ENCODE measurements at places on chromosomes 2 and 18.
A peak's percentile ranks its signal among the peaks of the same experiment; 100 is the strongest.

GRCh38 chr2:126827371-126827770, 71.3 kb upstream of the TEX51 start:
- no peak for DNase-seq

- DNase-seq = no peak
Observed at GRCh38 chr18:75063196-75063595, 145.7 kb downstream of the PTGR3 start.

DNA sequence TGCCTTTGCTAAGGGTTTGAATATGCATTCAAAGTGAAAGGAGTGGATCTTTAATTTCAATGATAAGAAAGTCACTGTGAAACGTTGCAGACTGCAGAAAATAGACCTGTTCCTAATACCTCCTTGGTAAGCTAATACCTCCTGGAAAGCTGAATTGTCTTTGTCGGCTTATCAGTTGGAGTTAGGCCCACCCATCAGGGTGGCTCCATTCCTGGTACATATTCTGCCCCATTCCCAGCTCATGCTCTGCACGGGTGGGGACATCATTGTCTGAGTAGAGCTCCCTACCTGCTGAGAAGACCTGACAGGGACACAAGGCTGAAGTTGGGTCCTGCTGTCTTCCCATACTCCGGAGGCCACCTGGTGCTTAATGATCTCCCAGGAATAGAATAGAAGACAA, 203.3 kb downstream of the EN1 start:
- DNase-seq = no peak

- no peak for DNase-seq
Observed at GRCh38 chr2:186607660-186608324, 17.9 kb downstream of the ITGAV start.

- no peak for DNase-seq
Observed at GRCh38 chr2:74281141-74281975, 61.9 kb downstream of the SLC4A5 start.

DNA sequence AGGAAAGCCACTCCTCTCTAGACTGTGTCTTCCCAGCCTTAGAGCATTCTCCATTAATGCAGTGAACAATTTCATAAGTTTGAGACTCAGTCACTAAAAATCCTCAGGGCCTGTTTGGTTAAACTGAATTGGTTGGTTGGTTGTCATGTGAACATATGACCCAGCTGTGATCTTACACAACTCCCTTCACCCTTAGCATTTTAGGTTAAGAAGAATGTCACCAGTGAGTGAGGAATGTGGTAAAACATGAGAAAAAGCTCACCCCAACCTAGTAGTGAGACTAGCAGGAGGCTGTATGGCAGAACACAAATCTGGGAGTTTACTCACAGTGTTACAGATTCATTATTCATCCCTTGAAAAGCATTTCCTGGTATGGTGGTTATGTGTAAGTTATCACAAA, 32.4 kb downstream of the LHCGR start:
- DNase-seq = no peak

GRCh38 chr2:152410165-152410597, 75.2 kb downstream of the FMNL2 start:
- no peak for DNase-seq

DNA sequence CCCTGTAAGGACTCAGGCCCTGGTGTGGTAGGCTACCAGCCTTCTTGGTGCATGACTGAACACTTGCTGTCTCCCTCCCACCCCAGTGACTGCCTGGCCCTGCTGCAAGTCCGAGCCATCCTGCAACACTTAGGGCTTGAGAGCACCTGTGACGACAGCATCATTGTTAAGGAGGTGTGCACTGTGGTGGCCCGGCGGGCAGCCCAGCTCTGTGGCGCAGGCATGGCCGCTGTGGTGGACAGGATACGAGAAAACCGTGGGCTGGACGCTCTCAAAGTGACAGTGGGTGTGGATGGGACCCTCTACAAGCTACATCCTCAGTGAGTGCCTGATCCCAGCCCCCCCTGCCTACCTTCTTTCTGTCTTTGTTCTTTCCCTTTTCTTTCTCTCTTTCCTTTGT, 55.2 kb downstream of the HK2 start:
- DNase-seq = no peak

- no peak for DNase-seq
Observed at GRCh38 chr18:66754335-66754734, 150.4 kb upstream of the CDH19 start.

GRCh38 chr2:43221763-43222474, 4.5 kb downstream of the ZFP36L2 start:
- DNase-seq = peak; percentile 50

- DNase-seq = peak; percentile 72
Observed at GRCh38 chr2:1750933-1751766, 6.8 kb upstream of the PXDN start.

GRCh38 chr2:26442707-26443106, 35.2 kb downstream of the OTOF start:
- no peak for DNase-seq

DNA sequence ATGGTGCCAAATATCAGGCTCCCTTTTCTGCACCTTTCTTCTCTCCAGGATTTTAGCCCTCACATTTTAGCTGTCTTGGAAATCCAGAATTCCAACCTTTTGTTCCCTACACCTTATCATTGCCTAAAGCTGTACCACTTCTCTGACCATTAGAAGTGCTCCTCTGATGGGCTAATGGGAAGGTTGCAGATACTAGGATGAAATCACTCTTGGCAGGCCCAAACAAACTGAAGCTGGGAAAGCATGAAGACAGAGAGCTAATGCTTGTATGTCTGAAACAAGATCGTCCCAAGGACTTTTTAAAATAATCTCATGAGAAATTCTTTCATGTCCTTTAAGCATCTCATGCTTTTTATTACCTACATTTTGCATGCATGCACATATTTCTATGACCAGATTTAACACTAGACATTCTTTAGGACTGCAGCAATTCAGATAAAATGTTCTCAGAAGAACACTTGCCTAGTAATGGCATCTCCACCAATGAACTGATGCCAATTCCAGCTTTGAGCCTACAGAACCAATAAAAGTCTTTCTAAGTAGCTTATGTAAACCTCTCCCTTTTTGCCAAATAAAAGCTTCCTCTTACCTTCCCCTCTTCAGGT, 98.4 kb upstream of the OSR1 start:
- DNase-seq = no peak

GRCh38 chr2:99899882-99900281, 242.5 kb downstream of the AFF3 start:
- DNase-seq = no peak

DNA sequence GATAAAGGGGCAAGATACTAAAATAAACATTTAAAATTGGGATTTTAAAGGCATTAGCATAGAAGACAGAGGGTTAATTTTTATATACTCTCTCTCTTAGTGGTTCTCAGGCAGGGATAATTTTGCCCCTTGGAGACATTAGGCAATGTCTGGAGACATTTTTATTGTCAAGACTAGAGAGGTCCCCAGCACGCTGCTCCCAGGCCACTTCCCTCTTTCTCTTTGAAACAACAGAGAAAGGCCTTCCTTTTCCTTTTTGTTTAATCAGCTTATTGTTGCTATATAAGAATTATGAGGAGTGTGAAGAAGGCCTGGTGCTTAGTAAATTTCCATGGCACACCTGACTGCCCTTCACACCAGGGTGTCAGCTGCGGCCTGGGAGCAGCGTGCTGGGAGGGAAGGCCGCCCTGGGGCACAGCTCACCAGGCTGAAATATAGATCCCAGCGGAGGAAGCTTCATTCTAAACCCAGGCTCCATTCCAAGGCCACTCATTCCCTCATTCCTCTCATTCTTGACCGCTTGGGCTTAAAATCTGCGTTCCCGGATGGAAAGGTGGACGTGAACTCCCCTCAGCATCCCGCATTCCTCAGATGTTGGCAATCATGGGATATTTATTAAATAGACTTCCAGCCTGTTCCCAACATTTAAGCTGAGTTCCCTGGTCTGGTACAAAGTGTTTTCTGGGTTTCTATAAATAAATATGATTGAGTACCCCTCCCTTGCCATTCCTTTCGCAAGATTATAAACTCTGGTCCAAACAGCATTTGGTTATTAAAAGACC, 22.5 kb downstream of the SLC14A2 start:
- no peak for DNase-seq

DNA sequence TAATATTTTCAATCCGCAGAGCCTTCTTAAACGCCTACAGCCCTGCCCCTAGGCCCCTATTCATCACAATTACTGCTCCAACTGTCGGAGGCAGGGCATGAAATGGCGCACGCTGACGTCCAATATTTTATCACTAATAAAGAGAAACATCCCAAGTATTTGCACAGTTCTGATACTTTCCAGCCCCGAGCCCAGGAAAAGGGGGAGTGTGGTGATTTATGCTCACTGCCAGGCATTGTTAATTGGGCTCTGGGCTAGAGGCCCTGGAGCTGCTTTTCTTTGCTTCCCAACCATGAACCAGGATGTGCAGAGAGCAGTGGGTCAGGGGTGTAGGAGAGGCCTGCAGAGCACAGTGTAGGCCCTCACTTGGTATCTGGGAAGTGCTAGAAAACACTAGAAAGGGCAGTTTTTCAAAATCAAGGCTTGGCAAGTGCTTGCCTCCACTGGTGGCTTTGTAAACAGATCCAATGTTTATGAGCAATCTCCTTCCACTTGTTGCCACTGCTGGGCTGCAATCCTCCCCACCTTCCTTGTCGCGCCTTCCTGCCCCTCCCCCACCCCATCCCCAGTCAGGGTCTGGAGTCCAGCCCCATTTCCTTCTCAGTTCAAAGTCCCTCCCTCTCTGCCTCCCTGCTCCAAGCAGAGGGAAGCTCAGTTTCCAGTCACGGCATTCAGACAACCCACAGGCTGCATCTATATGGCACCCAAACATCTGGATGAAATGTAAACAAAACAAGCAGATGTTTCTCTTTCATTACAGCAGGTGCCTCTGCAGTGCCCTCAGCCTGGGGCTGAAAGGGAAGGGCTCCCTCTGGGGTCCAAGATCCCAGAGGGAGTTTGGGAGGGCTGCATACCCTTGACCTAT, 83.9 kb upstream of the PKDCC start:
- DNase-seq = no peak

- no peak for DNase-seq
Observed at GRCh38 chr2:144471305-144472045, 48.4 kb downstream of the ZEB2 start.

- no peak for DNase-seq
Observed at GRCh38 chr2:39469807-39470206, 32.7 kb upstream of the MAP4K3 start.

DNA sequence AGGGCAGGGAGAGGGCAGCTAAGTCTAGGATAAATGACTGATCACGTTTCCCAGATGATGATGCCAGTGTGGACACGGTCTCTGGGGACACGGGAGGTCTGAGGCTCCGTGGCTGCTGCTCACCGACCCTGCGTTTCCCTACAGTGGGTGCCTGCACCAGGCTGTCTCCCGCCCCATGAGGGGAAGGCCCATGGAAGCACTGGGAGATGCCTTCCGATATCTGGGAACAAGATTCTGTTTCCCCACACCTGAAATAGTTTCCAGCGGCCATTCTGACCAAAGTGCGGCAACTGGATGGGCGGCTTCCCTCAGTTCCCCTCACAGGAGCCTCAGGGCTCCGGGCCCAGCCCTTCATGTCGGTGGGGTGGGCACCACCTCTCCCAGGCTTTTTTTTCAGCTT, 83.1 kb downstream of the EDAR start:
- no peak for DNase-seq

DNA sequence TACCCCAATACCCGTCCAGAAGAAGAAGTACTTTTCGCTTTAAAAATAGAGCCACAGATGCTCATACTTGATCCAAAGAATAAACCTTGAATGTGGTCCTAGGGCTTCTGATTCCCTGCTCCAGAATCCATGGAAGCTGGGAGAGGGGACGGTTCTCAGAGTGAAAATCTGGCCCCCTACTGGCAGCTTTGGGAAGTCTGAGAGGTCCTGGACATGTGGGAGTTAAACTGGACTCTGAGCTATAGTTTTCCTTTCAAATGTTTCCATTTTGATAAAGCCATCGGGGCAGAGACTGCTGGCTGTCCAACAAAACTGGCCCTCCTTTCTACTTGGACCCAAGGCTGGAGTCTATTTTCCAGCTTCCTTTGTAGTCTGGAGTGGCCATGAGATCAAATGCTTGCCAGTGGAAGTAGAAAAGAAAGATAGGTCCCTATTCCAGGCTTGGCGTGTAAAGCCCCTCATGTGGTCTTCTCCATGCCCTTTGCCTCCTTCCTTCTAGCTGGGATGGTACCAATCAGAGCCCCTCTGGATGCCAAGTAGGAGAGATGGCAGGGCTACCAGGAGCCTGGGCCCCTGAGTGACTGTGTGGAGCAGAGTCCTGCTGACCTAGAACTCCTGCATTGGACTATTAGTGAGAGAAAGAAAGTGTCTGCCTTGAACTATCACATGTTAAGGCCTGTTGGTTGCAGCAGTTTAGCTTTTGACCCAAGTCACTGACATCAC, 37.7 kb upstream of the TBC1D8 start:
- no peak for DNase-seq

- DNase-seq = no peak
Observed at GRCh38 chr18:55375930-55376329, 212.1 kb downstream of the TCF4 start.

DNA sequence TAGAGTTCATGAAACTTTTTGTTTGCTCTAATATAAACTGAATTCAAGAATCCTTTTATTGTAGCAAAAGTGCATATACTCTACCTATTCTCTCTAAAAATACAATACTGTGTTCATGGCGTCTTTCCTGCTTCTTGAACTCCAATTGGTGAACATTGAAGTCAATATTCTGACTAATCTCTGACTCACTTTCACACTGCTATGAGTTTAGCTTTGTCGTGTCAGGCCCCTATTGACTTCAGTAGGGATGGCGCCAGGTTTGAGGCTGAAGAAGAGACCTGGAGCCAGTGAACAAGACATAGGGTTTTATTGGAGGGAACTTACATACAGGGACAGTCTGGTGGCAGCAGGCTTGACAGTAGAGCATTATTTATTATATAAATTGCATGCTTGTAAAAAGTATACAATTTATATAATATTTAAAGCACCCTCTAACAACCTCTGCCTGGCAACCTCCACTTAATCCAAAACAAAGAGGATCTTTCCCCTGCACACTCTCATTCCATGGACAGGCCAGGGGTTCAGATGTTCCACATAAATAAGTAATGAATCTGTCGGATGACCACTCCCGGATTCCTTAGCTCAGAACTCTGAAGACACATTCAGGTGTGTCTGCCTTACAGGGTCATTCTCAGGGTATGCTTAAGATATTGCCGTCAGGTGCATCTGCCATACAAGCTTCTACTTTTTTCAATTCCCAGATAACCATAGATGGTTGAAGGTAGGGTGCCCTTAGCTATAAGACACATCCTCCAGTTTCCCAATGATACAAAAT, 141.0 kb downstream of the CERS6 start:
- DNase-seq = no peak

DNA sequence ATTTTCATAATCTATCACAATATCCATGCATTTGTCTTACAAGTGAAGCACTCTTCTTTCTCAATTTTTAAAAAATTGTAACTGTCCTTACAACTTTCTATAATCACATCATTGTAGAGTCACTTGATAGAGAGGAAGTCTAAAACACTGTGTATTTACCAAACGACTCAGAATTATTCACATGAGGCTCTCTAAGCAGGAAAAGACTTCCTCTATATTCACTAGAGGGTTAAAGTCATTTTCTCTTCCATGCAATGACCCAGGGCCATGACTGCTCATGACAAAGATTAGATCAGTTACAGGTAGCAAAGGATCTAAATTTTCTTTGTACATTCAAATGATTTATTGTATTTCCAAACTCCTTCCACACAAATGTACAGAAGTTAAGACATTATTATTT, 9.0 kb upstream of the SLC1A4 start:
- DNase-seq = no peak
